ENCODE measurements at places on chromosomes 4 and X. TPM values are rescaled to one million over a fixed set of nuclear protein-coding genes. Genes with fewer than 3 reads are reported as not detected.

The TMEM255A gene
- 1.0 TPM for polyA plus RNA-seq

The WDFY3 gene
- 24.0 TPM for polyA plus RNA-seq

The TMEM271 gene
- not detected for polyA plus RNA-seq

The RPS3A gene
- polyA plus RNA-seq = 4,778 TPM

The XG gene
- polyA plus RNA-seq = 0.26 TPM

The NUP62CL gene
- polyA plus RNA-seq = 3.1 TPM

The GAGE13 gene
- polyA plus RNA-seq = not detected
